Esophagus squamous epithelium (tissue), 5 donors: ENCODE measurements at places on chromosomes 6 and 20.

DNA sequence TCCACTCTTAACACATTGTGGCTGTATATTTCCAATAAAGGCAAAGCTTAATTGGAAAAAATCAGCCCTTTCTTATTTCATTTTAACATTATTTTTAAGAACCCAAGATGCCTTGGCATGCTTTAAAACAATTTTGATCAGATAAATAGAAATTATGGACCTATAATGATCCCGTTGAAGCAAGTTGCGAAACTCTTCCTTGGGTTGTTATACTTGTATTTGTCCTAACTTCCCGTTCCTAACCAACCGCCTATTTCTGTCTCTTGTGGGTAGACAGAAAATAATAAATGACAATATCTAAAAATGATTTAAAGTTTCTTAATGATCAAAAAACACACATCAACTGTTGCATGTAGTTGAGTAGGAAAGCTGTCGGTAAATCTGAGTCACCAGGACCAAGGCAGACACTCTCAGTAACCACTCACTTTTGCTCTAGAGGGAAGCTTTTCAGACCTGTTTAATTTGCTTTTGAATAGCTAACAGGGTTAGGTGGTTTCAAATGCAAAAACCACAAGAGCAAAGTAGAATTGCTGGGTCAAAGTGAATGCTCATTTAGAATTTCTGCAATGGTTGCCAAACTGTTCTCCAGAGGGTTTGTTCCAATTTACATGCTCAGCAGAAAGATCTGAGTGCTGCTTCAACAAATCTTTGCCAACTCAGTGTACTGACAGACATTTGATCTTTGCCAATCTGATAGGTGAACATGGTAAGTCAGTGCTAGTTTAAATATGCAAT is 34.2 kb upstream of the KCNK5 start:
- no peak for DNase-seq

DNA sequence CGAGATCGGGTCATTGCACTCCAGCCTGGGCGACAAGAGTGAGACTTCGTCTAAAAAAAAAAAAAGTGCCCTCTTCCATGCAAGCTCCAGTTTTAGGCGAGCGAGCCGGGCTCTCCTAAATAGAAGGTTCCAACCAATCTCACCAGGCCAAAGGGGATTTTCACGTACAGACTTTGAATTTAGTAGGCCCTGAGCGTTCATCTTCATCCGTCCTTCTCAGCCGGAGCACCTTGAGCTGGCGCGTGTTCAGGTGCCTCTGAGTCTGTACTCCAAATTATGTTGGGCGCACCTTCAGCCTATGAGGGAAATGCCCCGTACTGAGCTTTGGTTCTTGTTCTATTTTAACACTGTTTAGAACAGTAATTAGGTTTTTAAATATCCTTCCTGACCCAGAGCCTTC is 817 bp upstream of the TAP2 start:
- DNase-seq, result no peak

- DNase-seq, result no peak
Measured at GRCh38 chr6:167647306-167647705, 179.4 kb upstream of the AFDN start.

- DNase-seq, result no peak
Measured at GRCh38 chr20:40821429-40821828, 132.4 kb upstream of the MAFB start.

GRCh38 chr6:36217188-36217587 is 20.6 kb downstream of the BRPF3 start:
- no peak for DNase-seq

- no peak for DNase-seq
Measured at GRCh38 chr6:118509009-118509617, 39.0 kb upstream of the PLN start.

GRCh38 chr6:30192076-30192475 is 21.1 kb downstream of the TRIM26 start:
- DNase-seq, result no peak

GRCh38 chr6:100271625-100272024 is 193.1 kb downstream of the SIM1 start:
- no peak for DNase-seq

GRCh38 chr6:139449611-139450000 is 75.2 kb upstream of the CITED2 start:
- DNase-seq, result no peak

GRCh38 chr6:133463790-133464189 is 222.6 kb downstream of the EYA4 start:
- DNase-seq, result no peak

- no peak for DNase-seq
Measured at GRCh38 chr20:34561661-34562060, 3.1 kb downstream of the MAP1LC3A start.

GRCh38 chr6:44500074-44500473 is 112.6 kb downstream of the CDC5L start:
- no peak for DNase-seq

- no peak for DNase-seq
Measured at GRCh38 chr20:1934156-1934555, 38.9 kb downstream of the SIRPA start.

GRCh38 chr20:18734525-18735189 is 78.9 kb upstream of the SCP2D1 start:
- no peak for DNase-seq

DNA sequence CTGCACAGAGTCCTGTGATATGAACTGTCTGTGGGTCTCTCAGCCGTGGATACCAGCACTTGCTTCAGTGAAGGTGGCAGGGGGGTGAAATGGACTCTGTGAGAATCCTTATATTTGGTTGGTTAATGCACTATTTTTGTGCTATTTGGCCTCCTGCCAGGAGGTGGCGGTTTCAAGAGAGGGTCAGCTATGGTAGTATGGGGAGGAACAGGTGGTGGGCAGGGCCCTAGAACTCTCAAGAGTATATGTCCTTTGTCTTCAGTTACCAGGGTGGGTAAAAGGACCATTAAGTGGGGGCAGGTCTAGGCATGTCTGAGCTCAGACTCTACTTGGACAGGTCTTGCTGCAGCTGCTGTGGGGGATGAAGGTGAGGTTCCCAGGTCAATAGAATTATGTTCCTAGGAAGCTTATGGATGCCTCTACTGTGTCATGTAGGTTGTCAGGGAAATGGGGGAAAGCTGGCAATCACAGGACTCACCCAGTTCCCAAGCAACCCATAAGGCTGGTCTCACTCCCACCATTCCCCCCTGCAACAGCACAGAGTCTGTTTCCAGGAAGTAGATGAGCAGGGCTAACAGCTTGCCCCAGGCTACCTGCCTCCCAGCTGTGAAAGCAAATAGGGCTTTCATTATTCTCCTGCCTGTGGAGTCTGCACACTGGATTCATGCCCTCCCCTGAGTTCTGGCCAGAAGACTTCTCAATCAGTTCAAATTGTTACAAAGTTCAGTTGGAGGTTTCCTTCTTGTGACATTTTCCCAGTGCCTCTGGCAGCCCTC is 56.8 kb upstream of the PHIP start:
- no peak for DNase-seq
